ENCODE measurements at places on chromosomes 6 and 20.
A peak's percentile ranks its signal among the peaks of the same experiment; 100 is the strongest.

DNA sequence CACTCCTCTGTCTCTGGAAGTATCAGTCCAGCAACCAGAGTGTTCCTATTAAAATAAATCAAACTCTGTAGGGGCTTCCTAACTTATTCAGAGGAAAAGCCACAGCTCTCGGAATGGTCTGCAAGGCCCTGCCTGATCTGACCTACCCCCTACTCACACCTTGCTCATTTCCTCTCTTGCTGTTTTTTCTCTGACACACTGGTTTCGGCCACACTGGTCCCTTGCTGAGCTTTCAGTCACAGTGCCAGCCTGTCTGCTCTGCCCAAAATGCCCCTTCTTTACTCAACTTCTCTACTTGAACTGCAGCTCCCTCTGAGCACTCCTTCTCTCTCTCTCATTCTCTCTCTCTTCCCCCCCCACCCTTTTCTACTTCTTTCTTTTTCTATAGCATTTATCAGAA, 430.2 kb downstream of the UTRN start:
- DNase-seq = no peak

DNA sequence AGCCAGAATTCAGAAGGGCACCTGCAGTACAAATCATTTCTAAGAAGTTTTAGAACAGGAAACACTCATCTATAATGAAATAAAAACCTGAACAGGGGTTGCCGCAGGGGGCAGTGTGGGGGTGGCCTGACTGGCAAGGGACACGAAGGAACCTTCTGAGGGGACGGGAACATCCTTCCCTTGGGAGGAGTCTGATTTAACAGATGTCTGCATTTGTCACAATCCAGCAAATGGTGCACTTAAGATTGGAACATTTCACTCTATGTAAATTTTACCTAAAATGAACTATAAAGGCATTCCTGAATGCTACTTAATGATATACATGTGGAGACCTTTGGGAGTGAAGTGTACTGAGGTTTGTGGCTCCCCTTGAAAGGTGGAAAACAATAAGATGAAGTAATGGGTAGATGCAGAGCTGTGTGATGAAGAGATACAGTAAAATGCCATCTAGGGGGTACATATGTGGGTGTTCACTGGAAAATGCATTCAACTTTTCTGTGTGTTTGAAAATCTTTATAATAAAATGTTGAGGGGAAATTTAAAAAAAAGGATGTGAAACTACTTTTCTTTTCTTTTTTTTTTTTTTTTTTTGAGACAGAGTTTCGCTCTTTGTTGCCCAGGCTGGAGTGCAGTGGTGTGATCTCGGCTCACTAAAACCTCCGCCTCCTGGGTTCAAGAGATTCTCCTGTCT, 89.5 kb downstream of the SNX5 start:
- no peak for DNase-seq

DNA sequence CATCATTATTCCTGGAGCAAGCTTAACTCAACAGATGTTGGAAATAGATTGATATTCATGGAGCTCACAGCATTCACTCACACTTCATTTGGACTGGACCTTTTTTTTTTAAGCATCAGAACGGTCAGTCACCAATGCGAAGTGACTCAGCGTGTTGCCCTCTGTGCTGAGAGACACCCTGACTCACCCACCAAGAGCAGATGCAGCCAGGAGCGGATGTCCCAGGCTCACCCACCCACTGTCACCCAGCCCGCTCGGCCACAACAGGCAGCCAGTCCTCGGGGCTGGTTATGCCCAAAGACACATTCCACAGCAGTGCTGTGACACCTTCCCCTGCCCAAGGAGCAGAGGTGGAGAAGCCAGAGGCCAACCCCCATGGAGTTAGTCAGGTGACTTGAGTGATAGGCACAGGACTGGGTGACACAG, 15.7 kb downstream of the RNASET2 start:
- no peak for DNase-seq

DNA sequence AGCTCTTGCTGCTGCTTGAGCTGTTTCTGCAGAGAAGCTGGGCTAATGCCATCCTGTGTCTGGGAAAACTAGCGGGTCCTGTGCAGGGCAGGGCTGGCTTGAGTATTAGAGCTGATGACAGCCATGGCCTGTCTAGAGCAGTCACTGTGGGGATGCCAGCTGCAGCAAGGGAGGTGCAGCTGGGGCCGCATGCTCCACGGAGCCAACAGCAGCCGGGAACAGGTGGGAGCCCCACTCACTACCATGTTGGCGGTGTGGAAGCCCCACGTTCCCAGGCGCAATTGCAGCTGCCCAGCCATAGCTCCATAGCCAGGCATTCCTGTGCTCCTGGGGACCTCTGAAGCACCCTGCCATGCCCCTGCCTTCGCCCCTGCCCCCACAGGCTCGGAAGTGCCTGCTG, 212.9 kb downstream of the TFAP2C start:
- no peak for DNase-seq

DNA sequence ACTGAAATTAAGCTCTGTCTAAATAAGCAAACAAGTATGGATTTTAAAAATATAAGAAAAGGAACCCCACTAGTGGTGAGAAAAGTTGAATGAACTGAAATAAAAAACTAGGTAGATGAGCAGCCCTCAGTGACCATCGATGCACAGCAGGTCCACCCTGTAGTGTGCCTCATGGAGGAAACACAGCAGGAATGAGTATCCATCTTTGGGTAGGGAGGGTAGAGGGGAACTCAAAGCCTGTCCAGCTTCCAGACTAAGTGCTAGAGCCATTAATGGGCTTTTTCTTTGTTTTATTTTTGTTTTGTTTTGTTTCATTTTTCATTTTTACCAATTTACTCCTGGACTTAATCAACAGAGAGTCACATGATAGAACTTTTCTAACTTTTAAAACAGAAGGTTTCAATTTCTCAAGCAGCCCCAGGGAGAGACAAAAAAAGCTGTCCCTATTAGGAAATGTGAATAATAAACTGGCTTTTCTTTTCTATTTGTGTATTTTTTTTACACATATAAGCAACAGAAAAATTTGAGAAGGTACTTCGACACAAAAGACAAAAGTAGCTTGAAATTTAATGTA, 700.6 kb downstream of the HACE1 start:
- no peak for DNase-seq

DNA sequence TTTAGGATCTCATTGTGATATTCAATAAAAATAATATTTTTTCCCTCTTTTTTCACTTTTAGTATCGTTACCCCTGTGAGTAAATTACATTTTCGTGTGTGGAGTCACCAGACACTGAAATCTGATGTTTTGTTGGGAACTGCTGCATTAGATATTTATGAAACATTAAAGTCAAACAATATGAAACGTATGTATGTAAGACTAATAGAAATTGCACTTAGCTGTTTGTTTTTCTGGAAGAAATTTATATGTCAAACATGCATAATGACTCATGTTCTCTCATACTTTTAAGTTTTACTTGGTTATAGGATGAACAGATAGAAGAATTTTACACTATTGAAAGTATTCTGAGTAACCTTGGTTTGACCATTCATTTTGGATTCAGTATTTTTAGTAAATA, 49.4 kb downstream of the ITCH start:
- no peak for DNase-seq

DNA sequence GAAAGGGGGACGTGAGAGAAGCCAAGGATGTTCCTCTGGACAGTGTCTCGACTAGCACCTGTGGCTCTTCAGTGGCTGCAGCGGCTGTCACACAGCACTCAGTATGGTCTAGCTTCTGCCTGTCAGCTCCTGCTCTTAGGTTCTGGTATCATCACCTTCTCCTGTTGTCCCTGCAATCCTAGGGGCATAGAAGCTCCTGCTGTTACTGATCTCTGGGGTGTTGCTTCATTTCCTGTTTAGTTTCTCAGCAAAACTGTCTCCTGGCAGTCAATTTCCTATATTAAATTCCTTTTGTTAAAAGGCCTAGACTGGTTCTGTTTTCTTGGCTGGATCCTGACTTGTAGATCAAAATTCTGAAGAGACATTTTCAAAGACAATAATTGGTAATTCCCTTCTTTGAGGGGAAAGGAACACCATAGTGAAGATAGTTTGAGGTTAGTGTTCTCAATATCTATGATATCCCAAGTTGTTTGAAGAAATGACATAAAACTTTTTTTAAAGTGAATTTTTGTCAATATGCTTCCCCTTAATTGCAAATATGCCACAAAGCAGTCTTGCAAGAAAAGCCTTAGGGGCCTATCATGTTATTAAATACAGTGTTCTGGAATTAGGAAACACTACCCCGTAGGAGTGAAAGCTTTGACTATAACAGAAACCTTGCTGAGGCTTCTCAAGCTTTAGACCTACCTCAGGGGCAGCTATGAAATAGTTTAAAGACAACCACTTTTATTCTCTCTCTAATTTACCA, 148.5 kb downstream of the KIF6 start:
- no peak for DNase-seq

- no peak for DNase-seq
Measured at GRCh38 chr6:37994223-37994622, 174.7 kb downstream of the ZFAND3 start.

DNA sequence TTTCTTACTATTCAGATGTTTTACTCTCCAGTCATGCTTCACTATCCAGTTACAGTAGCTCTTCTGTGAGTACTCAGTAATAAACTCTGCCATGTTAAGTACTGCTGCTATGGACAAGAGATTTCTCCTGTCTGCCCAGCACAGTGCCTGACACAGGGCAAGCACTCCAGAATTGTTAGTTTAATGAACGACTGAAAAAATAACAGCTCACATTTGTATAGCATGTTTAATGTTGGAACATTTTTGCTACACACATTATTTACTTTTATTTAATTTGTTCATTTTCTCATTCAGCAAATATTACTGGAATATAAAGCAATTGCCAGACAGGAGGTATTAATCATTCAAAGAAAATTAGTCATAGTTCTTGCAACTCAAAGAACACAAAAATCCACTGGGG, 142.6 kb upstream of the HMGN3 start:
- no peak for DNase-seq

GRCh38 chr20:56443654-56444540, 24.5 kb upstream of the RTF2 start:
- DNase-seq = no peak

GRCh38 chr6:24749297-24749696, 25.4 kb upstream of the GMNN start:
- no peak for DNase-seq

GRCh38 chr20:31747640-31748039, 8.6 kb downstream of the TPX2 start:
- no peak for DNase-seq

DNA sequence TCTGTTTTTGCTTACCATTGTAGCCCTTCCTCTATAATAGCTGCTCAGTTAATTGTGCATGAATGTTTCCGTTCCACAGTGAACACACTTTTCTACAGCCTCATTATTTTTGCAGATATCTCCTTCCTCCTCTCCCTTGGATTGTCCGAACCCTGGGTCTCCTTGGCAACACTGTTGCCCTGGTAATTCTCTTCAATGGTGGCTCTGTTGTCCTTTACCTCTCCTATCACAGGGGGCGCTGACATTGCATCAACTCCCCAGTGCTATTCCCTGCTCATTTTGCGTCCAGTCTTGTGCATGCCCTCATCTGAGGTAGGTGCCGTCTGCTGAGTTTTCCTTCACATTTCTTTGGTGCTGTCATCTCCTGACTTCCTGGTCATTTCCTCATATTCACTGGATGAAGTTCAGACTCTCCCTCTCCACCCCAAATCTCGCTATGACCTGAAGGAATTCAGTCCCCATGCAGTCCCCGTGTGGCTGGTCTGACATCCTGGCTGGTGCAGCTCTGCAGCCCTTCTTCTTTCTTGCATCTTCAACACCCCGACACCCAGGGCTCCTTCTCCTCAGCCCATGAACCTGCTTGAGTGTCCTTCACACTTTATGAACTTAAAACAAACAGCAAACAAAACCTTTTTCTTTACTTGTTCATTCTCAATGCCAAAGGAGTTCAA, 21.1 kb downstream of the PHACTR2 start:
- DNase-seq = no peak

GRCh38 chr20:34129518-34130162, 17.6 kb upstream of the EIF2S2 start:
- peak; percentile 32 for DNase-seq

Data from activated B cell treated with CpG ODN at 0.5 μM for 24 hours (primary cell).